ENCODE measurements at places on chromosomes 3 and 15.

DNA sequence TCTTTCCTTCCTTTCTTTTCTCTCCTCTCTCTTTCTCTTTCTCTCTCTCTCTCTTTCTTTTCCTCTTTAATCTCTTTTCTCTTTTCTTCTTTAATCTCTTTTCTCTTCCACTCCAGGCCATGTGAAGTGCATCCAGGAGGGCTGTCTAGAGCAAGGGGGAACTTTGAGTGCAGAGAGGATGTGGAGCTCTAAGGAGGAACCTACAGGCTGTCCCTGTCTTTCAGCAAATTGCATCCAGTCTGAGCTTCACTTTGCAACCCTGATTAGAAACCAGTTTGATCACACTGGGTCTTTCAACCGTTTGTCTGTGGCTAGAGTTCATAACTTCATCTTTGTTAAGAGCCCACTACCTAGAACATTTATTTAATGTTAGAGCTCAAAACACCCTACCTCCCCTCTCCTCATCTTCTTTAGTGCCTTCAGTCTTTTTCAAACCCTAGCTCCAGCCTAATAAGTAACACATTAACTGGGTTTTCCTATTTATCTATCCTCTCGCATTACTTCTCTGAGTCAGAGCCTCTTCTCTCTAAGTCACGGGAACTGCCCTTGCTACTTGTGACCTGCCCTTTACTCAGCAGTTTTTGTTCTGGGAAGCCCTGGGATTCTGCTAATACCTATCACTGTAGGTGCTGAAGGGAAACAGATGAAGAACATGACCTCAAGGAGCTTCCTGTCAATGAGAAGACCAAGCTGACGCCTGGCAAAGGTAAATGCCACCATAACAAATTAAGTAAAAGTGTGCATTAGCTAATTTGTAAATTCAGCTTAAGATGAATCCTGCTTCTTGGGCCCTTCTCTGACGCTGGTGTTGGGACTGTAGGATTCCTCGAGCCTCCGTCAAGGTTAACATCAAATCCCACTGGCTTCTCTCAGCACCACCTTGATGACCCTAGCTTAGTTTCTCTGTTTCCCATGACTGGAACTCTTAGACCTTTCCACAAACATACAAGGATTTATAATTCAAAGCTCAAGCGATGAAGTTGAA is at the start of gene GCNT3:
GCNT3 (plus strand) TSS at position 508 of the 985 bp plus-strand sequence. CDS start 6,456 bp downstream, outside the sequence.
- no peak for DNase-seq

GRCh38 chr15:33710748-33711147 is 257.5 kb upstream of the CHRM5 start:
- no peak for DNase-seq

GRCh38 chr3:48248095-48248850 is 7.4 kb downstream of the ZNF589 start:
- no peak for DNase-seq

- DNase-seq = no peak
Measured at GRCh38 chr15:26132811-26133210, 269.7 kb upstream of the ATP10A start.

GRCh38 chr3:167116120-167116922 is 263.8 kb downstream of the ZBBX start:
- DNase-seq = no peak

DNA sequence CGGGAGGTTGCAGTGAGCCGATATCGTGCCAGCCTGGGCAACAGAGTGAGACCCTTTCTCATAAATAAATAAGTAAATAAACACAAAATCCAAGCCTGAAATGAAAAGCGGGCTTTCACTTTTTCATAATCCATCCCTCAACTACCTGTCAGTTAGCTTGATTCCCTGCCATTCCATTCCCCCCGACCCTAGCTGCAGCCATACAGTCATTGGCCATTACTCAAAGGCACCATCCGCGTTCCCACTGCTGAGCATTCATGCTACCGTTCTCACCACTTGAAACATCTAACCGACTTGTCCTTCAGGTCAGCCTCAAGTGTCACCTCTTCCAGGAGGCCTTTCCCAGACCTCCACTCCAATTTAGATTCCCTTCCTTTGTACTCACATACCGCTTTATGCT is 1.1 kb upstream of the PARL start:
- DNase-seq = no peak

- no peak for DNase-seq
Measured at GRCh38 chr3:189787632-189788031, 156.4 kb downstream of the TP63 start.

DNA sequence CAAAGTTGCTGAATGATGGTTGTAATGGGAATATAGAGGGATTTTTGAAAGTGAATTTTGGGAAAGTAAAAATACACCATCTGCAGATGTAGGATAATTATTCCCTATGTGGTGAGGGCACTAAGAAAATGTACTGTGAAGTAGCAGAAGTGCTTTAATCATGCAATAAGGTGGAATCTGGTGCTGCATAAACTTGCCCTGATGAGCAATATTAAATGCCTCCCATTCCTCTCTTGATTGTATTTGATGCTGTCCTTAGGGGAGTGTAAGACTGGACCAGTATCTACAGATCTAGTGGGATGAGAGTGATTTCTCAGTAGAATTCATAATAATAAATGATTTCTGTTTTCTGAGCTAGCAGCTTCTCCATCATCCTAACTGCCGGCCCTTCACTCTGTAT is 47.7 kb upstream of the ATP2C1 start:
- no peak for DNase-seq

DNA sequence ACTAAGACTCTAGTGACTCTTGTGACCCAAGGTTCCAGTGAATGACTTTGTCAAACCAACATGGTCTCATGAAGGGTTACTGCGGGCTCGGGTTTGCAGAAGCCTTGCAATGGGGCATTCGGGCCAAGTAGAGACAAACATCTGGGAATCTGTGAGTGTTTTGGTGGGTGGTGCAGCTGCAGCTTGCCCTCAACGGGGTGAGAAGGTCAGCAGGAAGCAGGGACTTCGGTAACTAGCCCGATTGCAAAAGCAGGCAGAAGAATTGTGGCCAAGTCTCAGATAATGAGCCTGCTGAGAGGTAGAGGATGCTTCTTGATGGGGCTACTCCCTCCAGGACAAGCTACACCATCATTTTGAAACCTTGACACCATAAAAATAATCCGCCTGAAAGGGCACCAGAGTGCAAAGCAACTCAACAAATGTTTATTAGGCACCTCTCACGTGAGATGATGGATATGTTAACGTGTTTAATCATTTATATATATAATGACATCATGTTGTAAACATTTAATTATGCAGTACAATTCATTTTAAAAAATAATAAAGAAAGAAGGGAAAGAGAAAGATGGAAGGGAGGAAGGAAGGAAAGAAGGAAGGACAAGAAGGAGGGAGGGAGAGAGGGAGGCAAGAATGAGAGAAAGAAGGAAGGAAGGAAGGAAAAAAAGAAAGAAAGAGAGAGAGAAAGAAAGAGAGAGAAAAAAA is 263.9 kb upstream of the IGF1R start:
- no peak for DNase-seq

- no peak for DNase-seq
Measured at GRCh38 chr15:70327856-70328678, 230.3 kb upstream of the TLE3 start.

DNA sequence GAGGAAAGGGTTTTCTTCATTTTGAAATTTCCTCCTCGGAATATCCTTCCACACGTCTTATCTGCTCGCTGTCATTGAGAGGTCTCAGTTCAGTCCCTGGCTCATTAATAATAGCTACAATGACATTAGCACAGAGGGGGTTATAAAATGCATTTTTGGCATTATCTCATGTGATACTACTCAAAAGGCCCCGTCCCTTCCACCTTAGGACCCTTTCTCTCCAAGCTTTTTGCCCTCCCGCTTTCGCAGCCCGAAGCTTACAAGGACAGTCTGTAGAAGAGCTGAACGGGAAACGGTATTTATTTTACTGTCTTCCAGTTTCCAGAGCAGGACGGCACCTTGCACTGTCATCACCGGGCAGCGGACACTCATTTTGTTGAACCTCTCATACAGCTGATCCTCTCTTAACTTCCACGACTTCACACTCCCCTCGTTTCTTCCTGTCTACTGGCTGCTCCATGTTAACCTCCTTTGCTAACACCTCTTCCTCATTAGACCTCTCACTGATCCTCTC is 5.6 kb upstream of the PLEKHO2 start:
- no peak for DNase-seq

DNA sequence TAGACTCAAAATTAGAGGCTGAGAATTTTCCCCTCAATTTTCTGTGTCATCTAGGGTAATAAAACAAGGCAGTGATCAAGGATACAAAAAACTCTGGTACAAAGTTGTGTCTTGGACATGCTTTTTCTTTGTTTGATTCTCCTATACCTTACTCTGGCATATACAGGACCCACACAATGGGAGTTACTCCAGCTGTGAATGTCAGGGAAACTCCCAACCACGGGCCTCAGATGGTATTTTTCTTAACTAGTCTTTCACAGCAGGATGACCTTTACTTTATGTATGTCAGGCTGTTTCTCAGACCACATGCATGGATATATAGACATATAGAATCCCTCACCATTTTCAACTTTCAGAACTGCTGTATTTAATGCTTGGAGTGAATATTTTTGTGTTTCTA is 41.3 kb downstream of the FEZF2 start:
- DNase-seq = no peak

DNA sequence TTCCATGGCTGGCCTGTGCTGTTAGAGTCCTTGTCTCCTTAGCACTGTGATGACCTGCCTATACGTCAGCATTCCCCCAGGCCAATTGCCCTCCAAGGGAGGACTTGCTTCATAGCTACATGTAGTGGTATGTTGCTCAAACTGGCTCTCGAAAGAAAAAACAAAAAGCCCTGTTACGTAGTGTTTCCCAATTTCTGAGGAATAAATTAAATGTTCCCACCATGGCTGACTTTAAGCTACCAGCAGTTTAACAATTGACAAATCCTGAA is 54.6 kb downstream of the WNT7A start:
- no peak for DNase-seq

DNA sequence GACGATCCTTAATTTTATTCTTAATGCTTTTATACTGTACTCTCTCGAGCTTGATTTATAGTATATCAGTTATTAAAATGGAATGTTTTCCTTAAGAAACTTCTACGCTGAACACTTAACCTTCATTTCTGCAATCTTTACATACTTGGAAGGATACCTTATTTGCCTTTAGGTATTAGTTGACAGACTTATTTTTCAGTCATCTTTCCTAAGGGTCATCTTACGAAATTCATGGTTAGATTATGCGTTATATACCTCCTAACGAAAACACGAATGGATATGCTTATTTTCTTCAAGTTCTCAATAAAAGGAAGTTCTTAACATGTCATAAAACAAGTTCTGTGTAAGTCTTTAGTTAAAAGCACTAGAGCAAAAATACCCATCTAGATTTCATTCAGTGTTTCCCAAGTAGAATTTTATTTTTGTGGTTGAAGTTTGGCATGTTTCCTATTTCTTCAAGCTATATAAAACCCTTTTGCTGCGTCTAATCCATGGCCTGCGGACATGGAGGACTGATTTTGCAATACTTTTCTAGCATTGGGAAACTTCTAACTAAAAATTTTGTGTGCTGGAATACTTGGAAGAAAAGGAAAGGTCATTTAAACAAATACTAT is 231.3 kb downstream of the TP63 start:
- no peak for DNase-seq

DNA sequence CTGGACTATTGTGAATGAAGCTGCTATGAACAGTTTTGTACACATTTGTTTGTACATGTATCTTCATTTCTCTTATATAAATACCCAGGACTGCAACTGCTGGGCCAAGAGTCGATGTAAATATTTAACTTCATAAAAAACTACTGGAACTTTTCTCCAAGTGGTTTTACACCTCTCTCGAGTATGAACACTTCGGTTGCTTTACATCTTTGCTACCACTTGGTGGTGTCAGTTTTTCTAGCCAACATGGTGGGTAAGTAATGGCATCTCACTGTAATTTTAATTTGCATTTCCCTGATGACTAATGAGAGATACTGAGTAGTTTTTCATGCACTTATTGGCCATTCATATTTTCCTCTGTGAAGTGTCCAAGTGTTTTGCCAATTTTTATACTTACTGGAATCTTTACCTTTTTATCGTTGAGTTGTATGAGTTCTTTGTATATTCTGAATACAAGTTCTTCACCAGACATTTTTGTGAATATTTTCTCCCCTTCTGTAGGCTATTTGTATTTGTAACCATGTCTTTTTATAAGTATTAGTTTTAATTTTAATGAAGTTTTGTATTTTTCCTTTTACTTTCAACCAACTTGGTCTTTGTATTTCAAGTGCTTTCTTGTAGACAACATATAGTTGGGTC is 44.4 kb downstream of the PCOLCE2 start:
- DNase-seq = no peak

DNA sequence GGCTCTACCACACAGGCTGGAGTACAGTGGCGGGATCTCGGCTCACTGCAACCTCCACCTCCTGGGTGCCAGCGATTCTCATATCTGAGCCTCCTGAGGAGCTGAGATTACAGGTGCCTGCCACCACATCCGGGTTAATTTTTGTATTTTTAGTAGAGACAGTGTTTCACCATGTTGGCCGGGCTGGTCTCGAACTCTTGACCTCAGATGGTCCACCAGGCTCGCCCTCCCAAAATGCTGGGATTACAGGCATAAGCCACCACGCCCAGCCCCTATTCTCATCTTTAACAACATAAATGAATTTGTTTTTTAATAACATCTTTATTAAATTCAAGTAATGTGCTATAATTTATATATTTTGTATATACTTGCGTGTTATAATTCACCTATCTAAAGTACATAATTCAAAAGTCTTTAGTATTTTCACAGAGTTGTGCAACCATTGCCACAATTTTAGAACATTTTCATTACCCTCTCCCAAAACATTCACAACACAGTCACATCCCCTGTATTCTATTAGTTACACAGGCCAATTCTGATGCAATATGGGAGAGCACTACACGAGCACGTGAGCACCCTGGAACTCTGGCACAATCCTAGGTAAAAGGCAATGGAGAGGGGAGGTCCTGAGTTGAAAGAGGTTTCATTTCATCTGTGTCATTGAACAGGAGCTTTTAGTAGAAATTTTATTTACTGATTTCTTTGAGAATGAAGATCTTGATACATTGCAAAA is 21.2 kb upstream of the MTMR14 start:
- DNase-seq = no peak

DNA sequence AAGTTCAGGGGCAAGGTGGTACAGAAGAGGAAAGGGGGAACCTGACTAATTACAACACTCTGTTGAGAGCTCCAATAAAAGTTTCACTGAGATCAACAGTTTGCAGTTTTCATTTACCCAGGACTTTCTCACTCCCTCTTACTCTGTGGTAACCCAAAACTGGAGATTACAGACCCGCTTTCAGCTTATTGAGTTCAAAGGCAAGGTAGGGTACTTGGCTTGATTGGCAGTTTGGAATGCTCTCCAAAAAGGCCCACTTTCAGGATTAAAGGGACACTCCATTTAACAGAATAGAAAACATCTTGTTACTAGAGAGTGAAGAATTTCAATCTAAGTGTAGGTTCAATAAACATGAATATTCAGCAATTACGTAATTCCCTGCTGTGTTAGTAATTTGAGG is 117.6 kb upstream of the ETV5 start:
- DNase-seq = no peak

- no peak for DNase-seq
Measured at GRCh38 chr3:14802381-14802731, 16.4 kb upstream of the FGD5 start.

All from nephron progenitor cell (in vitro differentiated cells).